ENCODE measurements at places on chromosomes 2 and 18.

DNA sequence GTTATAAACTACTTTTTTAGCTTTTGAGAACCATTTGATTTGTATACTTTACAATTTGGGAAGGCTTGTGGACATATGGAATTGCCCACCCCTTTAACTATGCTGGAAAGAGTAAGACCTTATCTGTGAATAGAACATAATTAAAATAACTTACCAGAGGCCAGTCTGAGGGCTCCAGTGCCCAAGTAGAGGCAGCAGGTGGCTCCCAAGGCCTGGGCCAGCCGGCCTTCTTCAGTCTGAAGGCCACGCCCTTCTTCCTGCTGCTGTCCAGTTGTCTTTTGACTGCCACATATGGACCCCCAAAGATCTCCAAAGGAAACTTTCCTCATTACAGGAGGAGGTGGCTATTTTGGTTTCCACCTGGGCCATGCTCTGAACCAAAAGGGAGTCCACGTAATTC is 12.0 kb upstream of the IL18RAP start:
- no peak for DNase-seq

DNA sequence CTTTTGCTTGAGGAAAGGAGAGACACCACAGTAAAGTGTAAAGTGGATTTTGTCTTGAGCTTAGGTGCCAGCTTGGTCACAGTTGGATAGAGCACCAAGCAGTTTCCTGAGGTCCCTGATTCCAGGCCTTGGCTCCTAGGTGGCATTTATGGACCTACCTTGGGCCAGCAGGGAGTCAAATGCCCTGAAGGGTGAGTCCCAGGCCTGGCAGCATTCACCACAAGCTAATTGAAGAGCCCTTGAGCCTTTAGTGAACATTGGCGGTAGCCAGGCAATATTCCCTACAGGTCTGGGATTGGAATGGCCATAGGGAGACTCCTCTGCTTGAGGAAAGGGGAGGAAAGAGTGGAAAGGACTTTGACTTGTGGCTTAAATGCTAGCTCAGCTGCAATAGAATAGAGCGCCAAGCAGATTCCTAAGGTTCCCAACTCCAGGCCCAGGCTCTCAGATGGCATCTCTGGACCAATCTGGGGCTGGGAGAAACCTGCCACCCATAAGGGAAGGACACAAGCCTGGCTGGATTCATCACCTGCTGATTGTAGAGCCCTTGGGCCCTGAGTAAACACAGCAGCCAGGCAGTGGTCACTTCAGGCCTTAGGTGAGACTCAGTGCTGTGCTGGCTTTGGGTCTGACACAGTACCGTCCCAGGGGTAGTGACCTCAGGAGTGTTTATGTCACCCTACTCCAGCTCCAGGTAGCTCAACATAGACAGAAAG is 137.5 kb upstream of the OTOS start:
- no peak for DNase-seq

GRCh38 chr2:112161431-112162145 is 23.4 kb downstream of the FBLN7 start:
- DNase-seq = no peak

GRCh38 chr2:70901227-70902066 is 34.3 kb upstream of the ATP6V1B1 start:
- no peak for DNase-seq

DNA sequence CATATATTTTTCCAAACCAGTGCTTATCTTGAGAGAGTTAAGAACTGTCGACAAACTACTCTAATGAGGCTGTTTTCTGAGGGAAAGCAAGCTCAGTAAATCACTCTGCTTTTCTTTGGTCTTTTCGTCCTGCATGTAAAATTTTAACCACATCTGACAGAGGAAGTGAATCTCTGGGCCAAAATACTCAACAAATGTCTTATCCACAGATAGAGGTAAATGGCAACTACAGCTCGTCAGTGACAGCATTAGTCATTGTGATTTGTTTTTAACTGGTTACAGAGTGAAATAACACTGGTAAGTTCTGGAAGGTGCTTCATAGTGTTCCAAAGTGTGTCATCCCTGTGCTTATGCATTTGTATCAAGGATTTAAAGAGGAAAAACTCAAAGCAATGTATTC is 82.6 kb upstream of the SLC8A1 start:
- no peak for DNase-seq

DNA sequence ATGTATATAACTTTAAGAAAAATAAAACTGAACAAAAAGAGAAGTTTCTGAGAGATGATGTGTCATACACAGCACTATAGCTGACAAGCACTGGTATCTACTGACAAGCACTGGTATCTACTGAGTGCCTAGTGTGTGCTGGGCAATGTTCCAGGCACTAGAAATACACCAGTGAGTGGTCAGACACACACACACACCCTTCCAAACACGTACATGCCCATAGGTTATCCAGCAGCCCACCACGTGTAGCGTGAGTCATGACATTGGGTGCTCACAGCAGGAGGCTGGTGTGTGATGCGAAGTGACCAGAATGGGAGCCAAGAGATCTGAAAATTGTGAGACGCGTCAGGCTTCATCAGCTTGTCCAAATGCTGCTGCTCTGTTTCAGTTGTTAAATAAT is 12.2 kb upstream of the GNAL start:
- DNase-seq = no peak

GRCh38 chr2:177175917-177176668 is 36.5 kb upstream of the HNRNPA3 start:
- no peak for DNase-seq

GRCh38 chr18:31643003-31643402 is 41.4 kb downstream of the B4GALT6 start:
- no peak for DNase-seq

DNA sequence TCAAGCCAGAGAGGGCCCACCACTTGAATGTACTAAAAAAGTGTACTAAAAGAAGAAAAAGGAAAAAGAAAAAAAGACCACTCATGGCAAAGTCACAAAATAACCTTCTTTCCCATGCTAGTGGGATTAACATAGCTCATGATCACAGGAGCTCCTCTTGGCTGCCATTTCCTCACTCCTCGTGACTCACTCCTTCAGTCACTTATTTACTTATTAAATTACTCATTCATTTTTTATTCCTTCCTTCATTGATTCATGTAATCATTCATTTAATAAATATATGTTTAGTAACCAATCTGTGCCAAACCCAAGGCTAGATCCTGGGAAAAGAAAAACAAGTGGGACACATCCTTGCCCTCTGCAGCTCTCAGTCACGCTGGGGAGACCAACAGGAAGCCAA is 300.5 kb downstream of the INSIG2 start:
- DNase-seq = no peak

GRCh38 chr2:48812416-48812815 is 56.9 kb upstream of the LHCGR start:
- DNase-seq = no peak

- no peak for DNase-seq
Observed at GRCh38 chr2:169897834-169898233, 70.6 kb downstream of the UBR3 start.

GRCh38 chr2:28420722-28421121 is 28.1 kb downstream of the FOSL2 start:
- DNase-seq = no peak

GRCh38 chr2:120344976-120345581 is 857 bp upstream of the INHBB start:
- DNase-seq = no peak

DNA sequence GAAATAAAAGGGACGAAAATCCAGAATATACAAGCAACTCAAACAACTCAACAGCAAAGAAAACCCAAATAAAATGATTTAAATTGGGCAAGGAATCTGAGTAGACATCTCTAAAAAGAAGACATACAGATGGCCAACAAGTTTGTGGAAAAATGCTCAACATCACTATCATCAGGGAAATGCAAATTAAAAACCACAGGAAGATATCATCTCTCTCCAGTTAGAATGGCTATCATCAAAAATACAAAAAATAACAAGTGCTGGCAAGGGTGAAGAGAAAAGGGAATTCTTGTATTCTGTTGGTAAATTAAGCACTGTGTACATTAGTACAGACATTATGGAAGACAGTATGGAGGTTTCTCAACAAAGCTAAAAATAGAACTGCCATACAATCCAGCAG is 80.0 kb downstream of the RAB31 start:
- DNase-seq = no peak

All from central memory CD4-positive, alpha-beta T cell (primary cell).